T-helper 2 cell (primary cell): ENCODE measurements at places on chromosomes 1 and 21.
A peak's percentile ranks its signal among the peaks of the same experiment; 100 is the strongest.

- no peak for DNase-seq
Measured at GRCh38 chr1:18079941-18080735, 27.5 kb upstream of the IGSF21 start.

DNA sequence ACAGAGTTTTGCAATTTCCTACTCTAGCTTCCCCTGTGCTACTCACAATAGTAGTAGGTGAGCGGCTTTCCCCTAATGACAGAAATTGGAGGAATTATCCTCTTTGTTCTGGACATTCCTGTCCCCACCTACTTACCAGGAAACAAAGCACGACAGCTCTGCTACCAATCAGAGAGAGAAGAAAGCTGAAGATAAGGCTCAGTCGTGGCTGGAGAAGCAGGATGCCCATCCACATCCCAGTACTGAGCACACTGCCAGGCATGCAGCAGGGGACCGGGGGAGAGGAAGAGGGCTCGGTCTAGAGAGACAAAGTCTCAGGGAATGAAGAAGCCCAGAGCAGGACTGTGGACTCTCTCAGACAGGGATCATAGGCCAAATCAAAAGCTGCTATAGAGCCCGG lies 134.1 kb upstream of the KRTAP19-8 start:
- no peak for DNase-seq

- no peak for DNase-seq
Measured at GRCh38 chr1:152182431-152182830, 23.4 kb upstream of the RPTN start.

DNA sequence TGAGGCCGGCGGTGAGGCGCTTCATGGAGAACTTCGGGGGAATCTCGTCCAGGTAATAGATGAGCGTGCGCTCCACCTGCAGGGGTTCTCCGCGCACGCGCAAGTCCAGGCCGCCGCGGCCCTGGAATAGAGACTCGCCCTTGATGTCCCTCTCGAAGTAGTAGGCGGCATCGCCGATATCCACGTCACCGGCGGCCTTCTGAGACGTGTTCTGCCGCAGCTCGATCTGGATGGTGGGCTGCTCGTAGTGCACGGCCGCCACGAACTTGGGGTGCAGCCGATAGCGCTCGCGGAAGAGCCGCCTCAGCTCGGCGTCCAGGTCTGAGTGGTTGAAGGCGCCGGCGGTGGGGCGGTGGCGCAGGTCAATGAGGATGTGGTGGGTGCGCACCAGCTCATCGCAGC lies 726 bp downstream of the TACSTD2 start:
- no peak for DNase-seq

- DNase-seq = no peak
Measured at GRCh38 chr1:23997812-23998211, 17.7 kb upstream of the SRSF10 start.

DNA sequence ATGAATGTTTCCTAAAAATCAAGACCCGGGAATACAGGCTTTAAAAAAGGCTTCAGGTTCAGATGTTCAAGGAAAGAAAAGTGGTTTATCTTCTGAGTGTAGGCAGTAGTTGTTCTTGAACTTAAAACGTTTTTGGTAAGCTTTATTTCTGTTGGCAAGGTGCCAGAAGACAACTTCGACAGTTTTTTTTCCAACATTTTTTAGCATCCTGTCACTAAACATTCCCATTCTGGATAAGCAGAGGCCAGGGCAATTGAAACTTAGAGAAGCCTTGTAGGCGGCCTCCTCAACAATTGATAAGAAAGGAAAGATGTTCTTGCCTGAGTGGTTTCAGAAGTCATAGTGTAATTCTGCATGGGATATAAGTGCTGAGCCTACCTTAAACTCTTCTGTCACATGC lies 66.7 kb downstream of the PATJ start:
- DNase-seq = no peak

DNA sequence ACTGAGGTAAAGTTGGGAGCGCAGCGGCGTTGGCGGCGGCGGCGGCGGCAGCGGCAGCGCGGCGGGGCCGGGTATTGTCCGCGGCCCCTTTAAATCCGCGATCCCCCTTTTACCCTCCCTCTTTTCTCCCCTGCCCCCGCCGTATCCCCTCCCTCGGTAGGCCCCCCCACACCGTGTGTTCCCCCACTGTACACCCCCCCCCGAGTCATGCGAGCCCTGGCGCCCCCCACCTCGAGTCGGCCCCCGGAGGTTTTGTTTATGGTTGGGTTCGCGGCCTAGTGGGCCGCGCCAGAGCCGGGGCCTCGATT lies 169 bp downstream of the UBAP2L start:
- no peak for DNase-seq

DNA sequence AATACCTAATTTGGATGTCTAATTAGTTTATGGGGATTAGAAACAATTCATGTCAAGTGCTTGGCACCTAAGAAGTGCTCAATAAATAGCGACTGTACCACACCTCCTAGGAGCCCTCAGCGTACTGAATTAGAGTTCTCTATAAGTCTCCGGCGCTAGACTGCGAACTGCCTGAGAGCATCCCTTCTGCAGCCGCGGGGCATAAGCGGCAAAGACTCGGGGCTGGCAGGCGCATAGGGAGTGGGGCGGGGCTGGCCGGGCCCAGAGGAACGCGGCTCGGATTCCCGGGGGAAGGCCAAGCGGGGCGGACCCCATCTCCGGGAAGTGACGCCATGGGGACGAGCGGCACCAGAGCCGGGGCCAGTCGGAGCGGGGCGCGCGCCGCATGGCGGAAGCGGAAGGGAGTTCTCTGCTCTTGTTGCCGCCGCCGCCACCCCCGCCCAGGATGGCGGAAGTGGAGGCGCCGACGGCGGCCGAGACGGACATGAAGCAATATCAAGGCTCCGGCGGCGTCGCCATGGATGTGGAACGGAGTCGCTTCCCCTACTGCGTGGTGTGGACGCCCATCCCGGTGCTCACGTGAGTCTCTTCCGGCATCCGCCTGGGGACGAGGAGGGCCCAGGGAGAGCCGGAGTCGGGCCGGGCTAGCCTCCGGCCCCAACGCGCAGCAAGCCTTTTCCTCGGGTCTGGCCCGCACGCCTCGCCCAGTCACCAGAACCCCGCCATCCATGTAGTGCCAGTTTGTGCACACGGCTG lies at the start of gene TMEM222:
TSS of gene TMEM222 (plus strand) at position 351 of the 756 bp plus-strand sequence. CDS start at position 386, 35 bp downstream.
- DNase-seq = peak; percentile 96

DNA sequence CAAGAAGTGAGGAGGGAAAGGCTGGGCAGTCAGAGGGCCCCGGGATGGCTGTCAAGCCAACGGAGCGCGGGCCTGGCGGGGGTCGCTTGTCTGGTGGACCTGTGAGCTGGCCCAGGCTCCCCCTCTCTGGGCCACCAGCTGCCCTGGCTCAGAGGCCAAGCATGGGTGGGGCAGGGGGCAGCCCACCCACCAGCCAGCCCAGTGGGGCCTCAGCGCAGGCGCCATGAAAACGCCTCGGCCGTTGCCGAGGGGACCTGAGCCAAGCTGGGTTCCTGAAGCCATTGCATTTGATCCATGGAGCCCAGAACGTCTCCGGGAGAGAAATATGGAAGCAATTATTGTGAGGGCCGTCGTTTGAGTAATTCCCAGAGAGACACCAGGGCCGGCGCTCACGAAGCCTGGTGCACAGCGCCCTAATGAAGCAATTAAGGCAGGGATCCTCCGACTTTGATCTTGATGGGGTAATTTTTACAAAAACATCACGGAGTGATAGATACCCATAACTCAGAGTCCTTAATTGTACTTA lies 90.5 kb upstream of the TTC34 start:
- no peak for DNase-seq

DNA sequence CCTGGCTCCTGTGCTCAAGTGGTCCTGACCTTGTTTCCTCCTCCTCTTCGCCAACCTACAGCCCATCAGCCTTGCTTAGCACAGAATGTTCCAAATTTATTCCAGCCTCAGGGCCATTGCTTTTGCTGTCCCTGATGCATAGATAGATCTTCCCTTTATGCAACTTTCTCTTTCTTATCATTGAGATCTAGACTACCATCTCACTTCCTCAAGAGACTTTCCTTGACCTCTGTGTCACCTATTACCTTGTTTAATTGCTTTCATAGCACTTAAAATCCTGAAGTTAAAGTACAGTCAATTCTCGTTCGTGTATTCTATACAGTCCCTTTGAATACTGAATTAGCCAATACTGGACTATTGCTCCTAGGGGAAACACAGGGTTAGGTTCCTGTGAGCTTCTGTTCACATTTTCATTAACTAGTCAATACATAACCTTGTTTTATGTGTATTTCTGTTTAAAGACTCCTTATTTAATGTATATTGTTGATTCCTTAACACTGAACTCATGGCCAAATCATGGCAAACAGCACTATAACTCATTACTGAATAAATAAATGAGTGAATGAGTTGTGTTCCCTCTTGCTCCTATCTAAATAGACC lies 26.2 kb upstream of the MCOLN3 start:
- no peak for DNase-seq

GRCh38 chr1:158534496-158534895 lies 19.7 kb downstream of the OR6Y1 start:
- DNase-seq = no peak

GRCh38 chr1:229130028-229130668 lies 140.8 kb upstream of the RAB4A start:
- DNase-seq = peak; percentile 64

DNA sequence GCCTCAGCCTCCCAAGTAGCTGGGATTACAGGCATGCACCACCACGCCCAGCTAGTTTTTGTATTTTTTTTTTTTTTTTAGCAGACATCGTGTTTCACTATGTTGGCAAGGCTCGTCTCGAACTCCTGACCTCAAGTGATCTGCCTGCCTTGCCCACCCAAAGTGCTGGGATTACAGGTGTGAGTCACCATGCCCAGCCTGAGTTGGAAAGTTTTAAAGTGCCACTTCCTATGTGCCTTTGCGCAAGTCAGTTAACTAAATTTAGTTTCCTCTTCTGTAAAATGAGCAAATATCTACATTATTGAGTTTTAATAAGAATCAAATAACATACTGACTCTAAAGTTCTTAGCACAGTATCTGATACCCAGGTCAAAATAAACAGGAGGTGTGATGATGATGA lies 12.4 kb downstream of the SLC19A2 start:
- no peak for DNase-seq

- no peak for DNase-seq
Measured at GRCh38 chr1:58941471-58942289, 157.8 kb upstream of the JUN start.

DNA sequence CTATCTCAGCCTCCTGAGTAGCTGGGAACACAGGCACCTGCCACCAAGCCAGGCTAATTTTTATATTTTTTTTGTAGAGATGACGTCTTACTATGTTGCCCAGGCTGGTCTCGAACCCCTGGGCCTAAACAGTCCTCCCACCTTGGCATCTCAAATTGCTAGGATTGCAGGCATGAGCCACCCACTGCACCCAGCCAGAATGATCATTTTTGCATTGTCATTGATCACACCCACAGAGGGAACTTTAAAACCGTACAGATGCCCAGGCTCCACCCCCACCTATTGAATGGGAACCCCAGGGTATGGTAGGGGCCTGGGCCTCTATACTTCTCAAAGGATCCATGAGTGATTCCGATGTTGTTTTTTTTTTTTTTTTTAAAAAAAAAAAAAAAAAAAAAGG lies 36.7 kb downstream of the ETNK2 start:
- no peak for DNase-seq

DNA sequence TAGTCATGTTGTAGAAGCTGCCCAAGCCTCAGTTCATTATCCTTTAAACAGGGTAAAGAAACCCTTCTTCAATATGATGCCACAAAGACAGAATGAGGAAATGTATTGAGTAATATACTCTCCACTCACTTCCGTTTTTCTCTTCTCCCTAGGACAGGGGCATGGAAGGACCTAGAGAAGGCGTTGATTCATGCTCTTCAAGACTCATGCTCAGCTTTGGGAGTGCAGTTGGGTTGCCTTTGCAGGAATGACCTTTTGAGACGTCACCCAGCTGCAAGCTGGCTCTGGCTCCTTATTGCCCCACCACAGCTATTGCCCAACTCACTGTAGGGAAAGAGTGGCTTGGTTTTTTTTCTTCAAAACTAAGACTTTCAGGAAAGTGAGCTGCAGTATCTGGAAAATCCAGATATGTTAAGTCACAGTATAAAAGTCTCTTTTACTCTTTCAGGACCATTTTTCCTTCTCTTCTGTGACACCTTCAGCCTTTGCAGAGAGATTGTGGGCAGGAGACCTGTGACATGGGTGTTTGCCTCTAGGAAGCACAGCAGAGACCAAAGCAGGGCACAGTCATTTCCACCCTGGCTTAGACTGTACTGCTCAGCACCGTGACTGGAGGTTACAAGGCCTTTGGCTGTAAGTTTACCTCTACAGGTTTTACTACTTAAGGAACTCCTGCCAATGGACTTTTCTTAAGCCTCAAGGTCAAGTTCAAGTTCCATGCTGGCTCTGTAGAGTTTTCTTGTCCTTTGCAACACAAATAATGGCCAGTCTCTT lies 39.5 kb downstream of the XCL2 start:
- DNase-seq = peak; percentile 83

- no peak for DNase-seq
Measured at GRCh38 chr21:46065215-46065913, 32.5 kb upstream of the COL6A2 start.

GRCh38 chr1:109530457-109531087 lies 9.1 kb upstream of the GPR61 start:
- DNase-seq = no peak

GRCh38 chr1:244881552-244882280 lies 17.4 kb upstream of the HNRNPU start:
- DNase-seq = no peak

GRCh38 chr1:244340396-244340795 lies 111.3 kb downstream of the ADSS2 start:
- no peak for DNase-seq

- DNase-seq = no peak
Measured at GRCh38 chr1:16211824-16212223, 628 bp downstream of the ARHGEF19 start.

DNA sequence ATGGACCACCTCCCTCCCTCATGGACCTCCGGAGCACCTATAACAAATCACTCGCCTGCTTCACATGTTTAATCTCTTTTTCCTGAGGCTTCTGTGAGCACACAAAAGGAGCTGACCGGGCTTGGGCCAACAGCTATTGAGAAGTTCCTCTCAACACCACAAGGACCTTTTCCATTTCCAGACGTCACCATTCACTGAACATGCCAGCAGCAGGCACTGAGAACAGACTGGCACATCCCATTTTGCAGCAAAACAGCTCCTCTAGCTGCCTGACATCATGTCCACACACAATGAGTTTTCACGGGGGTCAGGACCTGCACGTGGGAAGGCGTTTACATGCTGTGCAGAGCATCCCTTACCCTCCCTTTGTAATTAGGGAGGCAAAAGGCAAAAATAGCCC lies 11.0 kb downstream of the SUSD4 start:
- no peak for DNase-seq
